Ureter (tissue), 1 donor: ENCODE measurements at places on chromosomes 4 and X. TPM values are rescaled to one million over a fixed set of nuclear protein-coding genes. Genes with fewer than 3 reads are reported as not detected.

DNA sequence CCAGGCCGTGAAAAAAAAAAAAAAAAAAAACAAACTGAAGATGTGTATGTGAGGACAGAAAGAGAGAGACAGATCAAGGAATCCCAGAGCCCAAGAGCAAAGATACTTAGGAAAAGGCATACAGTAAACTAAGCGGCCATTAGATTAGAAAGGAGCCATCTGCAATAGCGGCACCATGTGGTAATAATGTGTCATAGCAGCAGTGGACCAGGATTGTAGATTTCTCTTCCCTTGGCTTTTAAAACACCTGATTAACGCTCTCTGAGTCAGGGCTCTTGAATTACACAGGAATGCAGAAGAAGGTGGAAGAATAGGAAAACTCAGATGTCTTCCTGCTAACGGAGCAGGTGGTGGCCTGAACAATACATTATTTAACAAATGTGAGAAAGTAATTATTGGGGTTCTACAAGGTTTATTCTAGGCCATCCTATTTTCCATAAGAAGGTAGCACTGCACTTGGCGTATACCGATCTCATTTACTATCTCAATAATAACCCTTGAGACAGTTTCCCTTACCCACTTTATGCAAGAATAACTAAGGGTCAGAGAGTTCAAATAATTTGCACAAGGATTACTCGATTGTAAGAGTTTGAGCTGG is 182.7 kb downstream of the KCNIP4 start:
- DNase-seq: no peak

DNA sequence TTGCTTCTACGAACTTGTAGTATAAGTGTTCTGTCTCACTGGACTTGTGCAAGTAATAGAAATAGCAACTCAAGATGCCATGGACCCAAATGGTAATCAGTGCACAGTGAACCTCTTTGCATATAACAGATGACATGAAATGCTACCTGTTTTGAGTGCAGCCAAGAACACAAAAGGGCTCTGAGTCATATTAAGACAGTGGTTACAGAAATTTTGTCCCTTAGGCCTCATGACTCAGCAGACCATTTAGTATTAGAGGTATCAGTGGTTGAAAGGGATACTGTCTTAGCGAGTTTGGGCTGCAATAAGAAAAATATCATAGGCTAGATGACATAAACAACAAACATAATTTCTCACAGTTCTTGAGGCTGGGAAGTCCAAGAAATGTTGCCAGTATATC is 502.9 kb upstream of the PCDH10 start:
- DNase-seq: no peak

Gene TMEM154
- total RNA-seq: 86.5 TPM

DNA sequence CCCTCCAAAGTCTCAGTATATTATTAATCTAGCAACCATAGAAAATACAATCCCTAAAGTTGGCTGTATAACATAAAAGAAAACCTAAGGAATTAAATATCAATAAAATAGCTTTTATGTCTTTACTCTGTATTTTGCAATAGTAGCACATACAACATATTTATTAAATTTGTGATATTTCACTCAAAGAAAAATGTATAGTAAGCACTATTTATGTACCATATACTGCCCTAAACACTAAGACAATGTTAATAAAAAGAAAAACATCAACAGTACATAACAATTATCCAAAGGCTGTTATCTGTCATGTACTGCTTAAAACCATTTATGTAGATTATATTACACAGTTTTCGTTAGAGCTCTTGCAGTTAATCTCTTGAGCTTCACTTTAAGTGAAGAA is 834.5 kb upstream of the INTU start:
- DNase-seq: no peak

Gene NUDT11
- total RNA-seq: 1.2 TPM

- no peak for DNase-seq
Measured at GRCh38 chr4:159358226-159358625, 255.3 kb downstream of the RAPGEF2 start.

Gene DCAF4L1
- 0.36 TPM for total RNA-seq

DNA sequence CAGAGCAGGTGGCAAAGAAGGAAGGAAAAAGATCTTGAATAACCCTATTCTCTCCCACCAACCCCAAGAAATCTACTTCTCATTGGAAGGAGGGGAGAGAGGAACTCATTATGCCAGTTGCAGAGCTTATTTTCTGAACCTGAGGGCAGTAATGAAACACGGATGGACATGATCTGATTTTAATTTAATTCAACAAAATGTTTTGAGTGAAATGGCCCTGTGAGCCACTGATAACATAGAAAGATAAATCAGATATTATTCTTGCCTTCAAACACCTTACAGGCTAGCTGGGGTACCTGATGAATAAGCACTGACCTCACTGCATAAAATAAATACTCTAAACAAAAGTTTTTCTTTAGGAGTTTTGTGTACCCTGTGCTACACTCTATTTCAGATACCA is 30.3 kb downstream of the DAPP1 start:
- DNase-seq: no peak

DNA sequence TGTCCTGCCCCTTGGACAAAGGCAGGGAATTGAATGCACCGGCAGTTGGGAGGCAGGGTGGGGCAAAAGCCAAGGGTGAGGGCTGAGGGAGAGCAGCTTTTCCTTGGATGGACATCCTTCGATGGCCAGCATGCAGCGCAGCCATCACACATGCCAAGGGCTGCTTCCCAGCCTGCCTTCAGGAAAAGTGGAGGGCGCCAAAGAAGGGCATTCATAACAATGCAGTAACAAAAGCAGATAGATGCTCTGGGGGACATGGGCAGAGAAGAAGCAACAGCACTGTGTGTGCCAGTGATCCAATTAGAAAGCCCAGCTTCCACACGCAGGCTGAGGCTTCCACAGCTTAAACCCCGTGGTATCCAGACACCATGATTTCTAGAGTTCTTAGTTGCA is 71.5 kb downstream of the TSPAN5 start:
- DNase-seq: no peak

Gene PHOX2B
- not detected for total RNA-seq

DNA sequence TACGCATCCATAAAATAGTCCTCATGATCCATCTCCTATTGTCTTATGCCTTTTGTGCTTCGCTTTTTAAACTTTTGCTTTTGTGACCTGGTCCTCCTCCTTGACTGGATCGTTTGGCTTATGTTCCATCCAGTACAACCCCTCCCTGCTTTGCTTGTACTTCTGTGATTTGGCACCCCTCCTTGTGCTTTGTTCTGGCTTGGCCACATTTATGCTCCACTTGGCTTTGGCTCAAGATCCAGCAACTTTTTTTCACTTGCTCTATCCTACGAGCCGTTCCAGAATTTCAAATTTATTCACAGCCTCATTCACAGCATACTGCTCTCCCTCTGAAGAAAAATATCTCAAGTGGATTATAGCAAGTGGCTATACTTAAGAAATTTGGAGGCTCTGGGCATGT is 28.0 kb upstream of the GLRA2 start:
- no peak for DNase-seq

DNA sequence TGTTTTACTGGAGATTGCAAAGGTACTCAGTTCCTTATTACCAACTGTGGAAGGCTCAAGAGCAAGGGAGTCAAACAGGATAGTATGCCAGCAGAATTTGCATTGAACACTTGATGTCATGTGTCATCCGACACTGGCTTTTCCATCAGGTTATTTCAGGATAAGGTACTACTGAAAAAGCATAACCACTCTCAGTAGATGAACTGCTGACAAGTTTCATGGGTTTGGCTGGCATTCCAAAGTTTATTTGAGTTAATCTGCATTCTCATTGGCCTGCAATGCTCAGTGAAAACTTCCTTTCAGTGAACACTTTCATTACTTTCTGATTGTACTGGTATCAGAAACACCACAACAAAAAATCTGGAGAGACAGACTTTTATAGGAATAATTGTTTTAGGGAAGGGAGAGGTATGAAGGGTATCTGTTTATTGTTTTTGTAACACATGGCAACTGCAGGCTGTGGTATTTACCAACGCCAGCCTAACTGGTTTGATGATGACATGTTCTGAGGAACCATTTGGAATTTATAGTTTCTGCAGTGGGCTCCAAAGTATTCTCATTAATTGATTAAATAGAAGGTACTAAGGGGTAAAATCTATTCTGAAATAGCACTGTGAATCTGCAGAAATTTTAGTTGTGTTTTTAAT is 345.7 kb upstream of the NR3C2 start:
- no peak for DNase-seq

Gene S100G
- total RNA-seq: not detected

- DNase-seq: no peak
Measured at GRCh38 chr4:15378062-15378461, 49.8 kb upstream of the C1QTNF7 start.

- DNase-seq: no peak
Measured at GRCh38 chrX:102958794-102959193, 21.7 kb downstream of the RAB40AL start.

GRCh38 chr4:176883681-176884418 is 91.1 kb upstream of the VEGFC start:
- no peak for DNase-seq

DNA sequence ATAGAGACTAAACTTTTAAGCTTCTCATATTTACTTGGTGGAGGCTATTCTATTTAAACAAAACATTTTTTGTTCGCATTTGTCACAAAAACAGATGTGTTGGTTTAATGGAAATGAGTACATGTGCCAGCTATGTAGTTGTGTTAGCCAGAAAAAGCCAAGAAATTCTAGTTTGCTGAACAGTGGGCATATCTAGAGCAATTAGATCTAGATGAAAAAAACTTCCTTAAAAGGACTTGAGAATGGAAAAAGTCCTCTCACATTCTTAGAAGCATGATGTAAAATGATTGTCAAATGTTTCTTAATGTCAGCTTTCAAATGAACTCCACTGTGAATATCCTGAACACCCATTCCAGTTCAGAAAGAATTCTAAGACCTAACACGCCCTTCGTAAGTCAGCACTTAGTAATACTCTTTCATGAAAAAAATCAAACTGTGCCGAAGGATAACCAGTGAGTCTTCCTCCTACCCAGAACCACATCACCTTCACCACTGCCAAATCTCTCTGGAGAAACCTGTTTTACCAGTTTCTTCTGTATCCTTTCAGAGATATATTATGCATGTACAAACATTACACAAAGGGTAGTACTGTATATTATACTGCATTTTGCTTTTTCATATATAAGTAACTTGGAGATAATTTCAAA is 28.2 kb downstream of the PHKA1 start:
- no peak for DNase-seq

- DNase-seq: no peak
Measured at GRCh38 chrX:17638731-17639130, 98.6 kb upstream of the SCML1 start.

DNA sequence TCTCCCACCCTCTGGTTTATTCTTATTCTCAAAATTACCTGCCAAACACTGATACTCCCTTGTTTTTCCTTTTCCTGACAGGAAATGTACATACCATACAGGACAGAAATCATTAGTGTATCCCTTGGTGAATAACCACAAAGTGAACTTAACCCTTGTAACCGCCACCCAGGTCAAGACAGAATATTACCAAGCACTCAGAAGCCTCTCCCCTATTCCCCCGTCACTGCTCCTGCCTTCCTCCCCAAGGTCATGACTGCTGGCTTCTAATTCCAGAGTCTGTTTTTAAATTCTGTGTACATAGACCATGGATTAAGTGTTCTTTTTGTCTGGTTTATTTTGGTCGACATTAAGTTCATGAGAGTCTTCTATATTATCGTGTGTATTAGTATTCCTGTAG is 37.7 kb downstream of the HTT start:
- no peak for DNase-seq

GRCh38 chr4:116925900-116926457 is 159.4 kb downstream of the TRAM1L1 start:
- DNase-seq: no peak

DNA sequence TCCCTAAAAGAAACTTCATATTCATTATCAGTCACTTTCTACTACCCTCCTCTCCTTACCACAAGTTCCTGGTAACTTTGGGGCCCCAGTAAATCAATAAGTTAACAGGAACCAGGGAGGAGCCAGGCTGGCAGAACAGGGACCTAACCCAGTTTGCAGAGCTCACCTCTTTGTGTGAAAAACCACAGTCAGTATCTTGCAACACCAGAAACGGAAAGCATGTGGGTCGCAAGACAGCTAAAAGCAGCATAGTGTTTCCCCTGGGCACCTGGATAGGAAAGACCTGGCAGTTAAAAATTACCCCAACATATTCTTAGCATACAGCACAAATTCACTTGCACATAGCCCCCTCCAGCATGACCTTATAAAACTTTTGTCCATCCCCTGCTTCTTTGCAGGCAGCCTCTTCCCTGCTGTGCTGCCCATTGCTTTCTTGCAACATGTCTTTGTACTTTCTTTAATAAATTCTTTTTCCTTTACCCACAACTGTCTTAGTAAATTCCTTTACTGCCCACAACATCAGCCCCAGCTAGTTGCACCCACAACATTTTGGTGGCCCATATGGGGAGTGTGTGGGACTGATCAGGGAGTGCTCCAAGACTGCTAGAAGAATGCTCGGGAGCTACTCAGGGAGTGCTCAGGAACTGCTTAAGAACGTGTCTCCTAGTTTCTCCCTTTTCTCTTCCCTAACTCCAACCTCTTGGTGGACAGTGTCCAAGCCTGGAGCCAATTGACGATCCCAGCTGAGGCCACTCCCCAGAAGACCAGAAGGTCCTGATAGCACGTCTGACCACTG is 83.4 kb downstream of the MSN start:
- DNase-seq: no peak

DNA sequence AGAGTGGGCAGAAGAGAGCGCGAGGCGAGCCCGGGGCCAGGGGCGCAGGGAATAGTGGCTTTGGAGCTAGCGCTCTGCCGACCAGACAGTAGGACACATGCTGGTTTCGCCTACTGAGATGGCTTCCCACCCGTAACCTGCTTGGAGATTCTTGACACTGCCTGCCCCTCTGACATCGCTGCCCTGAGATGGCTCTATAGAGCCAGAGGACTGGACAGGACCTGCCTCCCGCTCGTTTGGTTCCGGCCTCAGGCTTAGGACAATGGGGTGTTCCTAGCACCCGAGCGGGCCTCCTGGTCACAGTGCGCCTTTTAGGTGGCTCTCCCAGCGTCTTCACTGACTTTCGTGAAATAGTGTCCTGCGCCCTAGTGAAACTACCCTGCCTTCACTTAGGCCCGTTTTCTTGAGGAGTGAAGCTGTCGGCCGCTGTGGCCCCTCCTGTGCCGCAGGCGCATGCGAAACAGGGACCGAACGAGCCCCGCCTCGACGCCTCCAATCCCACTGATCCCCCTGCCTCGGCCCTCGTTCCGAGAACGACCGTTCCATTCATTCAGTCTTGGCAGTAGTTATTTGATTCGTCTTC is 608 bp downstream of the TAF1 start:
- DNase-seq: peak; percentile 44

- no peak for DNase-seq
Measured at GRCh38 chr4:54074381-54074780, 10.0 kb upstream of the CHIC2 start.

Gene CTAG1A
- not detected for total RNA-seq
